ENCODE measurements at places on chromosomes 5 and 9.
A peak's percentile ranks its signal among the peaks of the same experiment; 100 is the strongest.

DNA sequence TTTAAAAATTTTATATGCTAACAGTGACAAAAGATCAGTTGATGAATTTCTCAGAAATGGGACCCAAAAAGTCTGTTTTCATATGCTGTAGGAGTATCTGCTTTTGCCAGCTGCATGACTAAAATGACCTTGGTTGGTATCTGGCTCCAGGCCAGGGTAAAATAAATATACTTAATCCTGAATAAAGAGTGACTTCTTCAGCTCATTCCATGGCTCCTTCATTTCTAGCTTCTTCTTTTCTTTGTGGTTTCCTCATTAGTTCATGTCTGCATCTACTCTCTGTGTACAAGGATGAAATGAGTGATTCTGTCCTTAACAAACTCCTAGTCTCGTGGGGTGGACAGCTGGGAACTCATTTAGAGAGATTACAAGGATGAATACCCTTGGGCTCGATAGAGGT, 36.0 kb downstream of the RCL1 start:
- DNase-seq, result no peak

GRCh38 chr9:73065439-73065838, 86.2 kb upstream of the ANXA1 start:
- no peak for DNase-seq

GRCh38 chr9:135920973-135921585, 13.7 kb upstream of the CAMSAP1 start:
- no peak for DNase-seq

- DNase-seq, result no peak
Observed at GRCh38 chr5:141867139-141867538, 11.1 kb downstream of the PCDH1 start.

GRCh38 chr5:93267276-93267675, 313.7 kb downstream of the NR2F1-AS1 start:
- DNase-seq, result no peak

DNA sequence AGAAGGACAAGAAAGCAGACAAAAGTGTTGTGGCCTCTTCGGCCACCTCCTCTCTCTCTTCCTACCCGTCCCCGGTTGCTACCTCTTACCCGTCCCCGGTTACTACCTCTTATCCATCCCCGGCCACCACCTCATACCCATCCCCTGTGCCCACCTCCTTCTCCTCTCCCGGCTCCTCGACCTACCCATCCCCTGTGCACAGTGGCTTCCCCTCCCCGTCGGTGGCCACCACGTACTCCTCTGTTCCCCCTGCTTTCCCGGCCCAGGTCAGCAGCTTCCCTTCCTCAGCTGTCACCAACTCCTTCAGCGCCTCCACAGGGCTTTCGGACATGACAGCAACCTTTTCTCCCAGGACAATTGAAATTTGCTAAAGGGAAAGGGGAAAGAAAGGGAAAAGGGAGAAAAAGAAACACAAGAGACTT, 2.4 kb downstream of the EGR1 start:
- no peak for DNase-seq

DNA sequence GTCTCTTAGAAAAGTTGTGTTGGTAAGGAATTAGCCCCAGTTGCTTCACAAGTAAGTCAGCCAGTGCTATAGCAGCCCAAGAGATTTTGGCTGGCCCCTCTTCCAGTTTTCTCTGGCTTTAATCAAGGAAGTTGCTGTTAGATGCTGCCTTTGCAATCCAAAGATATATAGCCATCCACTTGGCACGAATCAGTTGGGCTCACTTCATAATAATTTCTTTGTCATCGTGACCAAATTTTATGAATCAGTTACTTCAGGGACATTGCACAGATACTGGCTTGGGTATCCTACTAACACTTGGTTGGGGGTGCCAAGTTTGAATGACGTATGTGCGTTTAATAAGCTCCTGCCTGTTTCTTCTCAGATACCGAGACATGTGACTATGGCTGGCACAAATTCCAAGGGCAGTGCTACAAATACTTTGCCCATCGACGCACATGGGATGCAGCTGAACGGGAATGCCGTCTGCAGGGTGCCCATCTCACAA, 81.5 kb downstream of the VCAN start:
- no peak for DNase-seq

DNA sequence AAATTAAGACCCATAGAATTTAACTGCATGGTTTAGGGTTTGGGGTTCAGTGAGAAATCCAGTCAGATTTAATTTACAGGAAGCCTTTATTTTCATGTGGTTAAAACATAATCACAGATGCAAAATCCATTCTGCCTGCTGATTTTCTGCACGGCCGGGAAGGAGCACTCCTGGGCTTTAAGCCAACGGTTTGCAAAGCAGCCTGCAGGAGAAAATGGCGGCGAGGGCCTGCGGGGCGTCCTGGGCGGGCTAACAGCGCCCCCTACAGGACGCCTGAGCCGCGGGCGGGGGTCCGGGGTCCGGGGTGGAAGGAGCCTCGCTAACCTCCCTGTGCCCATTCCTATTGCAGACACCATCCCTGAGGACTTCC, 47.6 kb downstream of the THBS4 start:
- peak; percentile 92 for DNase-seq

- DNase-seq, result no peak
Observed at GRCh38 chr5:121350181-121350930, 501.3 kb upstream of the FTMT start.

DNA sequence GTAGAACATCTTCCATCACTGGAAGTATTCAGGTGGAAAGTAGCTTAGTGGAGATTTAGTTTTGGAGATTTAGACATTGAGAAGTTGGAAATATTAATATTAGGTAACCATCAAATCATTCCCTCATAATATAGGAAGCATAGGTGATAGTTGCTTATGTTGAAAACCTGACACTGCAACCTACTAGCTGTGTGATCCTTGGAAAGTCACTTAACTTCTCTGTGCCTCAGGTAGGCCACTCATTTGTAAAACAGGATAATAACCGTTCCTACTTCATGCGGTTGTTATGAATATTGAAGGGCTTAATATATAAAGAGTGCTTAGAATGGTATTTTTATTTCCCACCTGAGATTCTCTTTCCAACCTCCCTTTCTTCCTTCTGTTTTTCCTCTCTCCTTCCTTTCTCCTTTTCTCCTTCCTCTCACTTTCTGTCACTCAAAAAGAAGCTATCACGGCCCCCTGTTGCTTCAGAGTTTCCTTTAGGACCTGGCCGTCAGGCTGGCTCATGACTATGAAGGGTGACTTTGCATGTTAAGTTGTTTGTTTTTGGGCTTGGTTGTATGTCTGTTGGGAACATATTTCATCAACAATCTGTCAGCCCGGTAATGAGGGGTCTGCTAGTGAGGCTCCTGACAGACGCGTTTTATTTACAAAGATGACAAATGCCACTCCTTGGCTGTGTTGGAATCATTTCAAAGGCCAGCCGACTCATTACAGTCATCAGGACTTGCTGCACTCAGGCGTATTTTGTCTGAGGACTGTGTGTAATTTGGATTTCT, 31.0 kb downstream of the DOCK2 start:
- DNase-seq, result no peak

DNA sequence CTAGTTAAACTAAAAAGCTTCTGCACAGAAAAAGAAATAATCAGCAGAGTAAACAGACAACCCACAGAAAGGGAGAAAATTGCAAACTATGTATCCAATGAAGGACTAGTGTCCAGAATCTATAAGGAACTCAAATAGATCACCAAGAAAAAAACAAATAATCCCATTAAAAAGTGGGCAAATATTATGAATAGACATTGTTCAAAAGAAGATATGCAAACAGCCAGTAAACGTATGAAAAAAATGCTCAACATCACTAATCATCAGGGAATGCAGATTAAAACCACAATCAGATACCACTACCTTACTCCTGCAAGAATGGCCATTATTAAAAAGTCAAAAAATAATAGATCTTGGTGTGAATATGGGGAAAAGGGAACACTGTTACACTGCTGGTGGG, 119.9 kb downstream of the FRMD3 start:
- DNase-seq, result no peak

DNA sequence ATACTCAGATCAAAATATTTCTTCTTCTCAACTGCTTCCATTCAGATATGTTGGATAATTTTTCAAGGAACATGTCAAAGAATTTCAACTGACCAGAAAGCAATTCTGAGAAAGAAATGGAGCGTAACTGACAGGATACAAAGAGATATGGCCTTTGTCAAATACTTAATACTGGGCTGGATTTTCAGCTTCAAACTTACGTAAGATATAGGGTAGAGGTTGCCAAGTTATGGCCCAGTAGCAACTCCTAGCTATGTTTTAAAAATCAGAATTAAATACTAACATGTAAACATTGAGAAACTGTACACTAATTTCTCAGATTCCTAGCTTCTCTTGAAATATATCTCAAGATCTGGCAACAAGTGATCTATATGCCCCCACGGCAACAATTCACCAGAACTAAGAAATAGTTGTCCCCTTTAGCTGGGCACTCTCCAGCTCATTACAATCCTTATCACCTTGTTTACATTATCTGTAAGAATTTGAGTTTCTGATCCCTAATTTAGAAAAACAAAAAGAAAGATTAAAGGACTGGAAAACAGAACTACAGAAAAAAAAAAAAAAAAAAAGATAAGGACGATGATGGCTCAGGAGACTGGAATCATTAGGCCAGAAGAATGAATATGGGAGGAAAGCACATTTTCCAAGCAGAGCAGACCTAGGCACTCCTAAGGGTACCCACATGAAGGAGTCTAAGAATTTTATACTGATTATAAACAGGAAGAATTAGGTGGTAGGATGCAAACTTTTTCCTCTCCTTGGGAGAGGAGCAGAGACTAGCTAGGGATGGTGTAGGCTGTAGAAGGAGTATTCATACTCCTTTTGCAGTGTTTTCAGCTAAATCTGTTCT, 23.0 kb downstream of the INIP start:
- DNase-seq, result no peak
